Activated CD4-positive, CD25-positive, alpha-beta regulatory T cell (primary cell): ENCODE measurements at places on chromosomes 13 and 19.

GRCh38 chr19:31602548-31602947, 253.3 kb upstream of the TSHZ3 start:
- DNase-seq, result no peak

GRCh38 chr13:50230662-50230978, 215.4 kb downstream of the KCNRG start:
- DNase-seq, result no peak

DNA sequence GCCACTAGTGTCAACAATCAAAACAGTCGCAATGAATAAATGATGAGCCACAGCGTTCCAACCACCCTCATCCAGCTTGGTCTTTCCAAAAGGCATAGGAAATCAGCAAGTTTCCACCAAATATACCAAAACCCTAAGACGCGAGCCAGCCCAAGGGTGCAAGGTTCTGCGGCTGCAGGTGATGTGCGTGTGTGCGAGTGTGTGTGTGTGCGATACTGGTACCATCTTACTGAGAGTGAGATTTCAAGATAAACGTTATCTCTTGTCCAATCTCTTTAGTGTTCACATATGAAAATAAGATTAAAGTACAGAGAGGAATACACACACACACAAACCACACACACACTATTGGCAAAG, 895 bp upstream of the TRPC4 start:
- no peak for DNase-seq

DNA sequence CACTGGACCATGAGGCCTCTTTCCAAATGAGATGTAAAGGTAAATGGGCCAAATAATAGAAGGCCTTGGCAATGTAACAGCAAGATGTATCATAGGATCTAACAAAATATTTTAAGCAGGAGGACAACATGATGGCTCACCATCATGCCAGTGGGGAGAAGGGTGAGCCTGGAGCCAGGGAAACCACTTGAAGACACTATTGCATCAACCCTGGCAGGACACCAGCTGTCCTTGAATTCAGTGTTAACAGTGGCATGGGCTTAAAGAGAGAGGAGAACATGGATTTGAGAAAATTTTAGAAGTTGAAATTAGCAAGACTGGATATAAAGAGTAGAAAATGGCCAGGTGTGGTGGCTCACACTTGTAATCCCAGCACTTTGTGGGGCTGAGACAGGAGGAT, 6.7 kb upstream of the RCBTB2 start:
- DNase-seq, result no peak

DNA sequence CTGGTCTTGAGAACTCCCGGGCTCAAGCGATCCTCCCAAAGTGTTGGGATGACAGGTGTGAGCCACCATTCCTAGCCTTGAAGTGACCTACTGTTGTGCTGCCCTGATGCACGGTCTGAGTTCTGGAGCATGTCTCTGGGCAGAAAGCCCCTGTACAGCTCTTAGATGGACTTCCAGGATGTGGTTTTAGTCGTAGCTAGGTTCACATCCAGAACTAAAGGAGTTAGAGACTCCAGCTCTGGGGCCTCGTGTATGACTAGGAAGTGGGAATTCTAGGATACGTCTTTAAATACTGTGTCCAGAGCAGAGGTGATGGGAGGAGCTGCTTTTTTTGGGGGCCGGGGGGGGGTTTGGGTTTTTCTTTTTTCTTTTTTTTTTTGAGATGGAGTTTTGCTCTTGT, 12.2 kb downstream of the UPF1 start:
- DNase-seq, result no peak

GRCh38 chr13:100438059-100438788, 150.4 kb downstream of the GGACT start:
- no peak for DNase-seq

DNA sequence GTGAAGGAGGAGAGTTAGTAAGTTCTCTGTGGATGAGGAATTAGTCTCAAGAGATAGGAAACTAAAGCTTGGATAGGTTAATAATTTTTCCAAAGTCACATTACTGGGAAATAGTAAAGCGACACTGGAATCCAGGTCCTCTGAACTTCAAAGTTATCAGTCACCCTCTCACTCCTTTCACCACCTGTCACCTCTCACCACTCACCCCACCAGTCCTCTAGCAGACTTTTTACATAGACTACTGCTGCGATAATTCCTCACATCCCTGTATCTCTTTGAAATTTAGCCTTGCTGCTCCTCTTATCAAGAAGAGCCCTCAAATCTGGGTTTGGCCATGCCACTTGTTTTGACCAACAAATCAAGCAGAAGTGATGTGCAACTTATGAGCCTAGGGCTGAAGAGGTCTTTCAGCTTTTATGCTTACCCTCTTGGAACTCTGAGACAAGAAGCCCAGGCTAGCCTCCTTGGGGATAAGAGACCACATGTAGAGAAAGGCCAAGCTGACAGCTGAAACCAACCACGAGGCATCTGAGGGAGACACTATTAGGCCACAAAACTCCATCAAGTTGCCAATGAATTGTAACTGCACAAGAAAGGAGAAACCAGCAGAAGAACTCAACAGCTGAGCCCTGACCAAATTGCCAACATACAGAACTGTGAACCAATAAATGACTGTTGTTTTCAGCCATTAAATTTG, 41.2 kb downstream of the STARD13 start:
- no peak for DNase-seq

GRCh38 chr19:14649020-14649419, 25.6 kb downstream of the ADGRE3 start:
- no peak for DNase-seq

GRCh38 chr19:2517881-2518601, 42.1 kb downstream of the GADD45B start:
- no peak for DNase-seq

- no peak for DNase-seq
Measured at GRCh38 chr19:43224855-43225253, 19.4 kb upstream of the PSG4 start.

- DNase-seq, result no peak
Measured at GRCh38 chr13:102035969-102036368, 365.9 kb downstream of the FGF14 start.

GRCh38 chr19:6654347-6655310, 15.3 kb downstream of the TNFSF14 start:
- DNase-seq, result no peak
